Inflammatory macrophage treated with lipopolysaccharide for 1 hour (primary cell): ENCODE measurements at places on chromosomes 16 and 17.

DNA sequence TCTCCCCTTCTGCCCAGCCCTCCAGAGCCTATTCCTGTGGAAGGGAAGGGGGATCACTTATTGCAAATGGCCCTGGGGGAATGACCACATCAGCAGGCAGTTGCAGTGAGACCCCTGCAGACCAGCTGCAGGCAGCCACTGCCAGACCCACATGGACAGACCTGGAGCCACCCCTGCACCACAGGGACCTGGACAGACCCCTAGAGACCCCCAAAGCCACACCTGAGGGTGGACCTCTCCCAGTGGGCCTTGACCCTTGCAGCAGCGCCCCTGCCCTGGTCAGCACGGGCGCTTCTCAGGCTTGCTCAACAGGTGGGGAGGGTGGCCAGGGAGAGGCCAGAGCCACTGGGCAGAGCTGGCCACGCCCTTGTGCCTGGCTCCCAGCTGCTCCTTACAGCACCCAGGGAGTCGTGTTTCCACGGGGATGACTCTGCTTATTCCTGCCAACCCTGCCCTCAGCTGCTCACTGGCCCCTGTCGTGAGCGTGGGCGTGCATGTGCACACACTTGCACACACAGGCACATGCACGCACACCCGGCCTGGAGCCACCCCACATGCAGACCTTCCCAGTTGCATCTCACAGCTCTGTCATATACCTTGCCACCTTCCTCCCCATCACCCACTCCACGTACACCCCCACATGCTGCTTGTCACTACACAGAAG, 1.3 kb upstream of the SCN4A start:
- no peak for DNase-seq

DNA sequence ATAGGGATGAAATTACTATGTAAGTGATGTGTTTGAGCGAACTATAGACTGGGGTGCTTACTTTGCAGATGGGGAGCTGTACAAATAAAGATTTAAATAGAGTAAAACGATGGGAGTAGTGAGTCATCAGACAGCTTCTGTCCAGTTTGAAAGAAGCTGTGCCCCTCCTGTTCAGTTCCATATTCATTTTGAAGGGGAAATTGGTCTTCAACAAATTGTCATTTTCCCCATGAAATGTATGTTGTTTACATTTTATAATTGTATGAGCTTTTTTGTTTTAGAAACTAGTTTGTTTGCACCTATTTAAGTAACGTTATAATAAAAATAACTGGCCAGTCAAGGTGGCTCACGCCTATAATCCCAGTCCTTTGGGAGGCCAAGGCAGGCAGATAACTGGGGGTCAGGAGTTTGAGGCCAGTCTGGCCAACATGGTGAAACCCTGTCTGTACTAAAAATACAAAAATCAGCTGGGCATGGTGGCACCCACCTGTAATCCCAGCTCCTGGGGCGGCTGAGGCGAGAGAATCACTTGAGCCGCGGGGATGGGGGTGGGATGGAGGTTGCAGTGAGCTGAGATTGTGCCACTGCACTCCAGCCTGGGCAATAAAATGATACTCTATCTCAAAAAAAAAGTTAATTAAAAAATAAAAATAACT, 20.2 kb downstream of the SEC14L1 start:
- no peak for DNase-seq

DNA sequence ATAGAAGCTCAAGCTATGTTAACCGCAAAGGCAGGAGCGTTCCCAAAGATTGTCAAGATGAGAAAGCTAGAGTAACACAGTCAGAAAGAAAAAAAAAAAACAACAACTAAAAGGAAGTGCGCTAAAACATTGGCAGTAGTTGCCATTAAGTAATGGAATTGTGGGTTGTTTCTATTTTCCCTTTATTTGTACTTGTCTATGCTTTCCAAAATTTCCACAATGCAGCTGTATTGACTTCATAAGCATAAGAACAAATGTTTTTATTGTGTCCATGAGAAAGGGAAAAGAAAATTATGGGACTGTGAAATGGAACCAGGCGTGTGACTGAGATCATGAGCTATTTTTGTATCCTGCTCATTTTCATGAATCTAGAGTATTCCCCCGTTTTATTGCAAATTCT, 153.4 kb downstream of the TMEM114 start:
- no peak for DNase-seq

- DNase-seq, result no peak
Observed at GRCh38 chr16:51164574-51164973, 13.5 kb upstream of the SALL1 start.

DNA sequence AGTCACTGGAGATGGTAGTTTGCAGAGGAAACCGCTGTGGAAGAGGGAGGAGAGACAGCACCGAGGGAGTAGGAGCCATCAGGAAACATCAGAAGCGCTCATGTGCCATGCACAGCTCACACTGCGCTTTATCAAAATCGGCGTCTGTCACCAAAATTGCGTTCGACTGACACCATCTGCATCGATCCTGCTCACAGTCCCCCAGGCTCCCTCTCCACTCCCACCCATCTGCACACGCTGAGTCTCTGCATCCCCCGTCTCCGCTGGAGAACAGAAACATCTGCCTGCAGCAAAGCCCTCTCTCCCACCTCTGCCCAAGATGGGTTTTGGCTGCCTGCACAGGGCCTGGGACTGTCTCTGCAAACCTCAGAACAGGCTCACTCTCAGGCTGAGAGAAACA, 187.5 kb upstream of the RPL38 start:
- DNase-seq, result no peak

DNA sequence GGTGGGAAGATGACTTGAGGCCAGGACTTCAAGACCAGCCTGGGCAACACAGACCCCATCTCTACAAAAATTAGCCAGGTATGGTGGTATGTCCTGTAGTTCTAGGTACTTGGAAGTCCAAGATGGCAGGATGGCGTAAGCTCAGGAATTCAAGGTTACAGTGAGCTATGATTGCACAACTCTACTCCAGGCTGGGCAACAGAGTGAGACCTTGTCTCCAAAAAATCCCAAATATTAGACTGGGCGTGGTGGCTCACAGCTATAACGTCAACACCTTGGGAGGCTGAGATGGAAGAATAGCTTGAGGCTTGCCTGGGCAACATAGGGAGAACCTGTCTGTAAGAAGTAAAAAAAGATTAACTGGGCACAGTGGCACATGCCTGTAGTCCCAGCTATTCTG, 30.8 kb downstream of the SUZ12 start:
- no peak for DNase-seq

DNA sequence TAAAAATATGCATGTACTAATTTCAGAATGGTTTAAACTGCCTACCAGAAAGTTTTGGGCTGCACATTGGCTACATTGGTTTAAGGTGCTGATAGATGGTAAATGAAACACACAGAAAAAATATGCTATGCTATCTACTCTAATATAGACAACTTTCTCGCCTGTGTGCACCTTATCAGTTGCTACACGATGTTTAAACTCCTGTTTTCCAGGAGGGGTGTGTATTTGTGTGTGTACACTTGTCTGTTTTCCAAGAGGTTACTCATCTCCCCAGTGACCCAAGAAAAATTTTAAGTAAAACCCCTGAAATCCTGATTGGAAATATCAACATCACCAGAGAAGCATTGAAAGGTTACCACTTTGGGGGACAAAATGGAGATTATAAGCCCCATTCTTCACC, 21.6 kb upstream of the PSMC5 start:
- no peak for DNase-seq

- no peak for DNase-seq
Observed at GRCh38 chr16:88893127-88893968, 26.9 kb upstream of the PABPN1L start.

- DNase-seq, result no peak
Observed at GRCh38 chr16:11079652-11080187, 135.4 kb downstream of the CLEC16A start.

- DNase-seq, result no peak
Observed at GRCh38 chr16:54488729-54489128, 202.1 kb upstream of the IRX3 start.

DNA sequence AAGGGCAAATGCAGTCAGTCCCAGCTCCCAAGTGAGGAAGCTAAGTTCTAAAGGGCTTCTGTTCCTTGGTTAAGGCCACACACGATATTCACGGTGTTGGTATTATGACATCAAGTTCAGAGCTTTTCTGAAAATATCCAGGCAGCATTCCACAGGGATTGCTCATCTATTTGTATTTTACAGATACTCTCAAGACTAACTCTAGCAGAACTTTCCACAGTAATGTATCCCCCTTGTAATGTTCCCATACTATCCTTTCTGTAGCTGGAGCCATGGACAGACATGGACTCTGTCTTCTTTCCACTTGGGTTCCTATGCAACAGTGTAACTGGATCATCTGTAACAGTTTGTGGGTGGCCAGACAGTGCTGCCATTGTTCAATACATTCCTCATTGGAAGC, 13.5 kb downstream of the SDR42E1 start:
- no peak for DNase-seq
